ENCODE measurements at places on chromosomes 12 and 14. TPM values are rescaled to one million over a fixed set of nuclear protein-coding genes. Genes with fewer than 3 reads are reported as not detected.

POTEG gene
- total RNA-seq = not detected

GRCh38 chr14:37597538-37597913, 2.1 kb downstream of the TTC6 start:
- peak; percentile 71 for DNase-seq

- no peak for DNase-seq
These were observed 26.6 kb downstream of the DDX51 start for GRCh38 chr12:132117558-132117875.

- no peak for DNase-seq
These were observed 30.5 kb downstream of the RASAL1 start for GRCh38 chr12:113104953-113105510.

EXOC5 gene
- 51.8 TPM for total RNA-seq

SYCP3 gene
- not detected for total RNA-seq

DNA sequence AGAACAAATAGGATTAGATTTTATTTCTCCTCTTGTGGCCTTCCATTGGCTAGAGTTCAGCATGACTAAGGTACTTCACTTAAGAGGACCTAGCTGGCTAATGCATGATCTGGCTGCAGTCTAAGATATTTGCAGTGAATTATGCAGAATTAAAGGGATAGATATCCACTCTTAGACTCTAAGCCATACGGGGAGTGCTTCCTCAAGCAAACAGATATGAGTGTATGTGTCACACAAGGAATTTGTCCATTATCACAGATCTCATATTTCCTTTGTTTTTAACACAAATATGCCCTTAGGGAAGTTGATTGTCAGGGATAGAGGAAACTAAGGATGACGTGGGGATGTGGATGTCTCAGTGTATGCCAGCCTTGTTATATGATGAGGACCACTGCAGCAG, 88.1 kb upstream of the DHRS4 start:
- DNase-seq = no peak

GRCh38 chr12:122100568-122100967, 22.0 kb downstream of the MLXIP start:
- DNase-seq = no peak

FOXA1 gene
- 87.9 TPM for total RNA-seq

DNA sequence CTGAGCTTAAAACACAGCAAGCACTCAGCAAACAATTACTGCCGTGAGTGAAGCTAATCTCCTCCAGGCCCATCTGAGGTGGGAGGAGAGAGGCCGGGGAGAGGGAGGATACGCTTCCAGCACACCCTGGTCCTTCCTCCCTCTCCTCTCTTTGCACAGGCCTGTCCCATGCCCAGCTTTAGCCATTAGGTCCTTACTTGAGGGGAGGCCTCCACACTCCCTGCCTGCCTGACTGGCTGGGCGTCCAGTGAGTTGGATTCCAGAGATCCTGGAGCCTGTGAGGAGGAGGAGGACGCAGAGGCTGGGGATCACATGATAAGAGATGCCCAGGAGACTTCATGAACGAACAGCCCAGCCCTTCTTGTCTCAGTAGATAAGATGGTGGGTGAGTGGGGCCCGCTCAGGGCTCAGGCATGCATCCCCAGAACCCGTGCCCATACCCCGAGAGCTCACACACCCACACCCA, 65.1 kb upstream of the NCOR2 start:
- DNase-seq = peak; percentile 64

GRCh38 chr14:38900887-38901286, 202.1 kb downstream of the SEC23A start:
- DNase-seq = no peak

DNA sequence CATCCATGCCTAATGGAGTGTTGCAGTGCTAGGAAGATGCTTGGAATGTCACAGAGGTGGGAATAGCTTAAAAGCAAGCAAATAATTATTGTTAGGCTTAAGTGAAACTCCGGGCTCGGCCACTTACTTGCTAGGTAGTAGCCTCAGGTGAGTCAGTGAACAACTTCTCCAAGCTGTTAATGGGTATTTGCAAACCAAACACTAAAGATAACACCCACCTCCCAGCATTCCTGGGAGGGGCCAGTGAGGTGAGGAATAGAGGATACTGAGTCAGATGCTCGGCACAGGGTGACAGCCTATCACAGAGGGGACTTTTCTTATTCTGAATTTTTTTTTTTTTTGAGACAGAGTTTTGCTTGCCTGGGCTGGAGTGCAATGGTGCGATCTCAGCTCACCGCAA, 151.2 kb upstream of the RFLNA start:
- DNase-seq = peak; percentile 75

SMIM41 gene
- not detected for total RNA-seq
